ENCODE measurements at places on chromosomes 3 and 15. TPM values are rescaled to one million over a fixed set of nuclear protein-coding genes. Genes with fewer than 3 reads are reported as not detected.

Gene GOLGA8J
- polyA plus RNA-seq, result 1.2 TPM

Gene GHSR
- not detected for polyA plus RNA-seq

Gene EHHADH
- 25.3 TPM for polyA plus RNA-seq

Gene CDC25A
- polyA plus RNA-seq, result 11.5 TPM

Gene NR1I2
- 0.18 TPM for polyA plus RNA-seq

Gene EHD4
- polyA plus RNA-seq, result 8.7 TPM

Gene HOMER2
- 9.6 TPM for polyA plus RNA-seq

Gene MYH15
- polyA plus RNA-seq, result 0.29 TPM

Gene TWF2
- polyA plus RNA-seq, result 28.3 TPM

Gene REC114
- not detected for polyA plus RNA-seq

Gene ACOX2
- 19.0 TPM for polyA plus RNA-seq

Gene STARD9
- 8.5 TPM for polyA plus RNA-seq

Gene GOLGA6L7
- polyA plus RNA-seq, result 0.85 TPM

Gene RBP2
- 0.96 TPM for polyA plus RNA-seq

Gene SEC11A
- 260 TPM for polyA plus RNA-seq

Gene PLA2G4F
- polyA plus RNA-seq, result 27.9 TPM

Gene UBA3
- polyA plus RNA-seq, result 76.1 TPM

Gene ECE2
- not detected for polyA plus RNA-seq

Gene FEZF2
- polyA plus RNA-seq, result not detected

Gene PLA2G4E
- polyA plus RNA-seq, result not detected

Gene EXOG
- polyA plus RNA-seq, result 15.3 TPM

Gene SLC38A3
- 5.6 TPM for polyA plus RNA-seq

Gene VEPH1
- polyA plus RNA-seq, result 2.0 TPM

Gene WNT5A
- 45.7 TPM for polyA plus RNA-seq

Gene EPHB3
- polyA plus RNA-seq, result 31.3 TPM

Gene WDR93
- polyA plus RNA-seq, result 0.38 TPM

Gene TNFAIP8L3
- polyA plus RNA-seq, result 1.3 TPM

Gene CCDC39
- 5.0 TPM for polyA plus RNA-seq

Gene PPM1M
- 18.4 TPM for polyA plus RNA-seq

Gene SNX22
- 1.2 TPM for polyA plus RNA-seq

Gene GOLGA8G
- 0.12 TPM for polyA plus RNA-seq

Gene ANKRD34C
- polyA plus RNA-seq, result 0.11 TPM

Gene SHC4
- 4.6 TPM for polyA plus RNA-seq

Gene GUCA1C
- polyA plus RNA-seq, result not detected

Gene GRIP2
- polyA plus RNA-seq, result 0.68 TPM

Gene GP9
- polyA plus RNA-seq, result 0.66 TPM

Gene OR5K2
- 0.39 TPM for polyA plus RNA-seq

Gene LRTM1
- polyA plus RNA-seq, result not detected

Gene PRR20G
- not detected for polyA plus RNA-seq

Gene OR5K4
- not detected for polyA plus RNA-seq

Gene TICRR
- 12.8 TPM for polyA plus RNA-seq

Gene BFSP2
- polyA plus RNA-seq, result not detected

Gene NR2E3
- 0.94 TPM for polyA plus RNA-seq

Gene SERINC4
- not detected for polyA plus RNA-seq

Gene CACNA2D2
- polyA plus RNA-seq, result 16.5 TPM

Gene NCEH1
- 4.4 TPM for polyA plus RNA-seq

All from left renal pelvis (tissue), 4 donors.